NCI-H1694 treated with DMSO at 0.1 percent for 48 hours (cell line): ENCODE measurements at places on chromosomes 5 and 9.

- DNase-seq: no peak
Measured at GRCh38 chr5:132886064-132886823, 12.8 kb downstream of the LEAP2 start.

DNA sequence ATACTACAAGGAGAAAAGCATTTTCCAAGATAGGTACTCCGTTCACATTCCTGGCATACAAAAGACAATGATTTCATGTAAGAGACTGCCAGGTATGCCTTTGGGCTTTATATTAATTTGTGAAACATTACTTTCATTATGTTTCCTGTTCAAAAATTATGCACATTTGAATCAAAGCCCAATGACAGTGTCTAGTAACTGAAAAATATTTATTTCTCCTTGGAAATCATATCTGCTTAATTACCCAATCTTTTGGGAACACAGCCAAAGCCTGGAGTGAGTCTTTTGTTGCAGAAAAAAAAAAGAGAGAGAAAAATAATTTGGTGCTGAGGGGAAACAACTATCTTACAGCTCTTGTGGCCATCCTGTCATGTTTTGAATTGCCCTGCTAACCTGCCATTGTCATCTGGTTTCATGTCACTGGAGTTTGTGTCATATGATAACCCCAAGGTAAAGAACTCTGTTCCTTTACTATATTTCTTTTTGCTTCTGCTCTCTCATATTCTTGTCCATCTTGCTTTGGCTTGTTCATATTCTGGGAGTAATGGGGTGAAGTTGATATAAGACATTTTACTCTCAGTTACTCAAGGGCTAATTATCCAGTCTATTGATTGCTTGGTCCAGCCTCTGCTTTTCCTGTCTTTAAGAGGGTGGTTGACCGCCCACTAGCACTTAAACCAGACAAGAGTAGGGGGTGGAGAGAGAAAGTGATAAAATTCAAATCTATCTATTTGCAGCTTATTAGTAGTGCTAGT, 238.3 kb upstream of the NUDT12 start:
- DNase-seq: no peak

GRCh38 chr5:134792286-134792685, 33.7 kb downstream of the DDX46 start:
- no peak for DNase-seq

DNA sequence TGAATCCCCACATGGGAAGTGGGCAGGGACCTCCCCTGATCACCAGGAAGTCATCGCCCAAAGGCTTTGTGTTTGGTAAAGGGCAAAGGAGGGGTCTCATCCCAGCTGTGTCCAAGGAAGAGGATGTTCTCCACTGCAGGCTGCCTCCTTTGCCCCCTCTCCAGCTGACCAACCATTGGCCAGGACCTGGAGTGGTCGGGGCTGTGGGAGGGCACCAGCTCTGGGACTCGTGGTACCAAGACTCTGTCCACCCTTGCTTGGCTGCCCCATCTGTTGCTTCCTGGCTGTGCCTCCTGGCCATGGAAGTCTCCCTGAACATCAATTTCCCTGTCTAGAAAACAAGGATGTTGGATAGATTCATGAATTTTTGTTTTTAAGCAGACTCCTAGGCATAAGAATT, 34.1 kb downstream of the COL15A1 start:
- DNase-seq: no peak

GRCh38 chr9:115116421-115117284, 1.3 kb downstream of the TNC start:
- DNase-seq: no peak

DNA sequence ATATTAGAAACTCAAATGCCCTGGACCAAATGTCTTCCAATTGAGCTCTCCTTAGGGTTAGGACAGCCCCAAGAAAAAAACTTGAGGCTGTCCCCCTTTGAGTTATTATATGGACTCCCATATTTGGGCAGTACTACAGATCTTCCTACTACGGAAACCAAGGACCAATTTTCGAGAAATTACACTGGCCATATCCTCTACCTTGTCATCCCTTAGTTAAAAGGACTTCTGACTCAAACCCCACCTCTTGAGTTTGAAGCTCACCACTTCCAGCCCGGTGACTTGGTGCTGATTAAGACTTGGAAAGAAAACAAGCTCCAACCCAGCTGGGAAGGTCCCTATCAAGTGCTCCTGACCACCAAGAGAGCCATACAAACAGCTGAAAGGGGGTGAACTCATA, 497.0 kb upstream of the GRAMD2B start:
- DNase-seq: no peak

GRCh38 chr5:102799017-102799416, 43.9 kb downstream of the PAM start:
- DNase-seq: no peak

DNA sequence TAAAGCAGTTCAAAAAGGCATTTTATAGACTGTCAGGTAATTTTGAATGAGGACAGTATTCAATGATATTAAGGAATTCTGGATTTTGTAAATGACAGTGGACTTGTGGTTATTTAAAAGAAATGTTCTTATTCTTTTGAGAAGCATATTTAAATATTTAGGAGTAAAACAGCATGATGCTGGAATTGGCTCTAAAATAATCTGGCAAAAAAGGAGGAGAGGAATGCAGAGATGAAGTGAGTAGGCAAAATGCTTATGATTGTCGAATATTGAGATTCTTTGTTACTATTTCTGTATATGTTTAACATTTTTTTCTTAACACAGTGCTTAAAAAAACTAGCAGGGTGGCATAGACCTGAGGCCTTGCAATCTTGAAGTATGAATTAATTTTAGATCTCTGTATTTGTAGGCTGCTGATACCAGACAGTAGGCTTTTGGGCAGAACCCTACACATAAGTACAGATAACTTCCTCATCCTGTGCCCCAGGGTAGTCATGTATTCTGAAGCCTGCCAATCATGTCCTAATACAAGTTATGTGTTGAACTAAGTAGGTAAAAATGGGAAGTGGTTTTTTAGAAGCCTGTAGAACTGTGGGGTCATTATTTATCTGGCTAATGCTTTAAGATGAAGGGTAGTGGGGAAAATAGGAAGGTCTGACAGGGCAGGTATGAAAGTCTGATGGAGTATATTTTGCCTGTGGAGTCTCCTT, 9.4 kb downstream of the CD180 start:
- no peak for DNase-seq

DNA sequence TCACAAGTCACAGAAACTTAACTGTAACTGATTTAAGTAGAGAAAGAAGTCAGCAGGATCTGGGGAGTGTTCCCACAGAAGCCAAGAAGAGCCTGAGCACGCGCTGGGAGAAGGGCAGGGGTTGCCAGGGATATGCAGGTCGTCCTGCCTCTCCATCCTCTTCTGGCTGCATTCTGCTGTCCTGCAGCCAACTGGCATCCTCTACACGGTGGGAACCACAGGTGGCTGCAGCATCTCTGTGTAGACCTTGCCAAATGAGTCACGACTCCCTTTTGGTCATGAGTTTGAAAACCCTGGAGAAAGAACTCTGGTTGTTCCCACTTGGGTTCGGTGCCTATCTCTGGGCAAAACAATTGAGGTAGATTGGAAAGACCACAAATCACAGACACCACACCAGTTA, 38.4 kb upstream of the PCA3 start:
- DNase-seq: no peak

GRCh38 chr9:6183627-6184026, 32.0 kb upstream of the IL33 start:
- DNase-seq: no peak

DNA sequence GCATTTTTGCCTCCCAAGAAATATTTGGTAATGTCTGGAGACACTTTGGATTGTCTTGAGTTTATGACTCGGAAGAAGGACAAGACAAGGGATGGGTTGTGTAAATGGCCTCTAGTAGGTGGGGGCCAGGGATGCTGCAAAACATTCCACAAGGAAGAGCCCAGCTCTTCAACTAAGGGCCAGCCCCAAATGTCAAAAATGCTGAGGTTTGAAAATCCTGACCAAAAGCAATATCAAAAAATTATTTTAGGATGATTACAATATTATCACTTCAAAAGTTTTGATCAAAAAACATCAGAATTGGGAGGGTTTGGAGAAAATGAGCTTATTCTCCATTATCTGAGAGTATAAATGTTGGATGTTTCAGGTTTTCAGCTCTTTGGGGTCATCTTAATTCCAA, 248.9 kb upstream of the SLC24A2 start:
- no peak for DNase-seq

GRCh38 chr5:16894236-16895057, 41.6 kb downstream of the MYO10 start:
- no peak for DNase-seq

DNA sequence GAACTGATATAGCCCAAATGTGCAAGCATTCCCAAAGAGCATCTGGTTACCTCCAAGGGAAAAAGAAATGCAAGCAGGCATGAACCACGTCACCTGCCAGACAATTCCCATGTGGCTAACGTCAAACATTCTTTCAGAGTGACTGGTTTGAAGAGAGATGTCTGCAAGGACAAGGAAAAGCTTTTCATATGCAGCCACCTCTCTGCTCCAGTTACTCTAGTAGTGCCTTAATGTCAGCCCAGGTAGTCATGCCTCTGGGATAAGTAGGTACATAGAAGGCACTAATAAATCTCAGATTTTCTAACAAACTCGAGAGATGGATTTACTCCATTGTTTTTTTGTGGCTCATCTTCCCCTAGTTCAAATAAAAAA, 96.8 kb upstream of the IFNK start:
- DNase-seq: no peak

- DNase-seq: no peak
Measured at GRCh38 chr5:125981016-125981415, 442.2 kb upstream of the GRAMD2B start.

DNA sequence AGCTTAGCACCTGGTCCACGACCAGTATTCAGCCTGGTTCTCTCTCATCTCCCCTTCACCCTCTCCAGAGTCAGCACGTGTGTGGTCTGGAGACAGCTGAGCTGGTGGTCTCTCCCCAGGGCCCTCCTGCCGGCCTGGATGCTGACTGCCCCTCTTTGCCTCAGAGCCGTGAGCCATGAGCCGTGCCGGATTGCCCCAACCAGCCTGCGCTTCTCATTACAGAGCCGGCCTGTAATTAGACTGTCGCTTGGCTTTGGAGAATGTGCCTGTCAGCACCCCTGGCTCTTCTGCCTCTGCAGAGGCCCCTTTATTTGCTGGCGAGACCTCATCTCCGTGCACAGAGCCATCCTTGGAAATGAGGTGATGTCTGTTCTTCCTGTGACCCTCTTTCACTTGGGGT, 118.7 kb upstream of the BOD1 start:
- no peak for DNase-seq

DNA sequence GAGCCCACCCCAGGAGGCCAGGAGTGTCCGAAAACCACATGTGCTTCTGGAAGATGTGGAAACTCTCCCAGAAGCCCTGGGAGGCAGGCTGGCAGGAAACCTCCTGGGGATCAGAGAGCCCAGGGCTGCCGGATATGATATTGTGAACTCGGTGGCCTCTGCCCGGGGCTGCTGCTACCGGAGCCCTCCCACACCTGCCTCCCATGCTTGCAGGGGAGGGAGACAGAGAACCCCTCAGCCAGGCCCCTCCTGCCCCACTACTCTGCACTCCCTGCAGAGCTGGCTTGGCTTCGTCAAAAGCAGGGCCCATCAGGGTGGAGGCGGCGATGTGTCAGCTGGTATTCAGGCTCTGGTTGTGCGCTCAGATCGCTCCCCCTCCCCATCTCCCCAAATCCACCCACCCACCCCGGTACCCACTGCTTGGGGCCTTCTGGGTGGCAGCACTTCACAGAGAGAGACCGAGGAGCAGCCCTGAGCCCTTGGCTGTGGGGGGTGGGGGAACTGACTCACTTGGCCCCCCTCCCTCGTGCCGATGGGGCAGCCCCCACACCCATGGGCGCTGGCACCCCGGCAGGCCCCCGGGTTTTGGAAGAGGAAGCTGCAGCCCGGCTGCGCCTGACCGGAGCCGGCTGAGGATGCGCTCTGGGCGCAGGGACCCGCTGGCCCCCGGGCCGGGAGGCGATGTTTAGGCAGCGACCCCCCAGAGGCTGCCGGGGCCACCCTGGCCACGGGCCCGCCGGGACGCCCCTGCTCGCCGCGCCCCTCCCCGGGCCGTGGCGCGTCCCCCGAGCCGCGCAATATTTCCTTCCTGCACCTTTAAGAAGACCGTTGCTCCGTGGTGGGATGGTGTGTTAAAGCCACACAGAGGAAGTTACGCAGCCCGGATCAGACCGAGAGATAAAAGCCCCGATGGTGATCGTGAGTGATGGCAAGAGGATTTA, 786 bp upstream of the NTNG2 start:
- DNase-seq: no peak

GRCh38 chr9:109448223-109448622, 49.9 kb downstream of the PTPN3 start:
- DNase-seq: no peak

GRCh38 chr5:139788294-139788910, 7.2 kb upstream of the PSD2 start:
- no peak for DNase-seq

GRCh38 chr9:131477367-131477766, 25.4 kb upstream of the POMT1 start:
- no peak for DNase-seq

DNA sequence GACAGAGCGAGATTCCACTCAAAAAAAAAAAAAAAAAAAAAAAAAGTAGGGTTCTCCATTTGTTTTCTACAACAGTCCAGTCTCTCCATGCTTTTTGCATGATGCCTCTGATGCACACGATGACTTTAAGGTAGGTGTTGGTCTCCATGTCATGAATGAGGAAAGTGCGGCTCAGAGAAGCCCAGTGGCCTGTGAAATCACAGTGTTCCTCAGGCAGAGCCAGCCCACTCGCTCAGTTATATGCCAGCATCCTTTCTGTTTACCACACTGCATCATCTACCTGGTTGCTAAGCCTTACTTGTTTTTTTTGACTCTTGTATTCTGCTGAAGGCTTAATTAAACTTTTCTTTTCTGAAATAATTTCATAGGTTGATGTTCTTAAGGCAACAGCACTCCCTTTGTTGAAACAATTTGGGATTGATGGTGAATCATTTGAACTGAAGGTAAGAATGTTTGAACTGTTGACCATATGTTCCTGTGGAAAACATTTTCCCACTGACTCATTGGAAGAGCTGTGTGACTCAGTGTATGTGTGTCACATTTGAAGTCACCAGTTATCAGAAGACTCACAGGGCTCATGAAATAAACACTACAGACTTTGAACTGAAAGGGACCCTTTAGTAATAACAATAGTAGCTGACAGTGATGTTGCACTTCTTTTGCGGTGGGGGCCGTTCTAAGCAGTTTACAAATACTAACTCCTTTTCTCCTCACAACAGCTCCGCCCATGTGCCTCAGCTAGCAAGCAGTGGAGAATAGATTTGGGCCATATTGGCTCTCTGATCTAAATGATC, 40.2 kb downstream of the RCL1 start:
- no peak for DNase-seq

GRCh38 chr9:119020730-119021333, 348.4 kb downstream of the BRINP1 start:
- no peak for DNase-seq

GRCh38 chr5:29780401-29780800, 1413.1 kb upstream of the CDH6 start:
- DNase-seq: no peak
